ENCODE measurements at places on chromosomes 1 and 21.

- DNase-seq: no peak
Observed at GRCh38 chr1:33501309-33501708, 28.9 kb downstream of the ZSCAN20 start.

DNA sequence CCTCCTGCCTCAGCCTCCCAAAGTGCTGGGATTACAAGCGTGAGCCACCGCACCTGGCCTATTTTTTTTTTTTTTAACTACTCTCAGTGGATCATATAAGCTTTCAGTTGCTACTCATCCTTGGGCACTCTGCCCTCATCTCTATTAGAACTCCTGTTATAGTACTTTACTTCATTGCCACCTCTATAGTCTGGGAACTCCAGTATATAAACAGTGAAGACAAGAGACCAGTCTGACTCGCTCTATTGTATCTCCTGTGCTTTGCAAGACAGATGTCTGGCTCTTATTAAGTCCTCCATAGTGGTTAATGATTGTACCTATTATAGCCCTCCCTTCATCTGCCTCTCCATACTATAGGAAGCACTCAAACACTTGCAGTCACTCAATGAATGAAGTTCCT, 15.1 kb downstream of the KHDRBS1 start:
- no peak for DNase-seq

- DNase-seq: no peak
Observed at GRCh38 chr1:94304553-94304952, 67.2 kb upstream of the ARHGAP29 start.

- peak; percentile 39 for DNase-seq
Observed at GRCh38 chr1:10823000-10823401, 26.6 kb upstream of the CASZ1 start.
